AG09319 (cell line): ENCODE measurements at places on chromosomes 2 and 18.
A peak's percentile ranks its signal among the peaks of the same experiment; 100 is the strongest.

GRCh38 chr2:29375843-29376242 is 260.6 kb downstream of the CLIP4 start:
- no peak for DNase-seq

GRCh38 chr2:73116182-73116960 is 3.6 kb upstream of the RAB11FIP5 start:
- DNase-seq, result no peak

DNA sequence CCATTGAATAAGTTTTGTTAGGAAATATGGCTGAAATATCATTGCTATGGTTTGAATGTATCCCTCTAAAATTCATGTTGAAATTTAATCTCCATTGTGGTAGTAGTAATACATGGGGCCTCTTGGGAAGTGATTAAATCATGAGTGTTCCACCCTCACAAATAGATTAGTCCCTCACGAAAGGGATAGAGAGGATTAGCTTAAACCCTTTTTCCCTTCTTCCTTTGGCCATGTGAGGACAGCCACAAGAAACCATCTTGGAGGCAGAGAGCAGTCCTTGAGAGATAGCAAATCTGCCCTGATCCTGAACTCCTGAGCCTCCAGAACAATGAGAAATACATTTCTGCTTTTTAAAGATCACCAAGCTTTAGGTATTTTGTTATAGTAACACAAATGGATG is 274.2 kb downstream of the CDH19 start:
- no peak for DNase-seq

DNA sequence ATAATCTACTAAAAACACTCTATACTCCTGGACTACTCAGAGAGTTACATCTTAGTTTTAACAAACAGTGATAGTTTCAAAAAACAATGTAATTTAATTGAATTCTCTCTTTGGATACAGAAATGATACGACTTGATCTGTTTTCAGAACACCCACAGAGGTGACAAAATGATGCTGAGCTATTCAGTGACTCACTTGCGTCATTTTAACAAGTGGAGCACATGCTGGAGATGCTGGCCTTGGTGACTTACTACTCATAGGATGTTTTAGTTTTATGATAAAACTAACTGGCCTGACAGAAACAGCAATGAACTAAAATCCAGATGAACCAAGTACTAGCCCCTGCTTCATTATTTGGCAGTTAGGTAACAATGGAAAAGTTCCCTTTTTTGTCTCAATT is 101.3 kb upstream of the ITGB6 start:
- DNase-seq, result no peak

GRCh38 chr2:1738646-1739302 is 5.5 kb downstream of the PXDN start:
- DNase-seq, result no peak

- peak; percentile 62 for DNase-seq
Observed at GRCh38 chr2:111659361-111660333, 224.3 kb downstream of the ANAPC1 start.

GRCh38 chr2:1791006-1791605 is 46.8 kb upstream of the PXDN start:
- DNase-seq, result no peak

DNA sequence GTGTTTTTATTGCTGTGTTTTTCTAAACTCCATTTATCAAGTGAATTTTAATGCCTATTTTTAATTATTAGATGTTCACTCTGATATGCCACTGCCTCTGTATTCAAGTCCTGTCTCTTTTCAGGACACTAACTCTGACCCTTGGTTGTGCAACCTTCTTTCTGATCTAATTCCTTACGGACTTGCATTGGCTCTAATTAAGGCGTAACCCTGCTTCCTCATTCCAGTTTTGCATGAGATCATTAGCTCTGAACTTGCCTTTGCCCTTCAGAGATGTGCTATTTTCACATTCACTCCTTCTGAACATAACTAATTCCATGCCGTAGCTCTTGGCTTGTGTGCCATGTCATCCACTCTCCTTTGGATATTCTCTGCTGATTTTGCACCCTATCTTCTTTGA is 162.5 kb upstream of the TMEFF2 start:
- no peak for DNase-seq

GRCh38 chr18:58013241-58014211 is 30.5 kb upstream of the NEDD4L start:
- DNase-seq, result no peak

- peak; percentile 57 for DNase-seq
Observed at GRCh38 chr2:8138923-8139667, 542.8 kb upstream of the ID2 start.

GRCh38 chr2:168889635-168890005 is 610 bp downstream of the SPC25 start:
- no peak for DNase-seq

DNA sequence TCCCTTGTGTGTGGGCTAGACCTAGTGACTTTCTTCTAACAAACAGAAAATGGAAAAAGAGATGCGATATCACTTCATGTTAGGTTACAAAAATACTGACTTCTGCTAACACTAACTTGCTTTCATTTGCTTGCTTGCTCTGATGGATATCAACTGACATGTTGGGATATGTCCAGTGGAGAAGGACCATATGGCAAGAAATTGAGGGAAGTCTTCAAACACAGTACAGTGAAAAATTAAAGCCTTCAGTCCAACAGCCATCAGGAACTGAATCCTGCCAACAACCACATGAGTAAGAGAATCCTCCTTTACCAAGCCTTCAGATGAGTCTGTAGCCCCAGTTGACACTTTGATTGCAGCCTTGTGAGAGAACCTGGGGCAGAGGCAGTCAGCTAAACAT is 143.9 kb downstream of the MAIP1 start:
- no peak for DNase-seq

- DNase-seq, result no peak
Observed at GRCh38 chr2:149451417-149452165, 121.2 kb downstream of the LYPD6 start.

- no peak for DNase-seq
Observed at GRCh38 chr2:54164106-54164505, 48.7 kb downstream of the ACYP2 start.

DNA sequence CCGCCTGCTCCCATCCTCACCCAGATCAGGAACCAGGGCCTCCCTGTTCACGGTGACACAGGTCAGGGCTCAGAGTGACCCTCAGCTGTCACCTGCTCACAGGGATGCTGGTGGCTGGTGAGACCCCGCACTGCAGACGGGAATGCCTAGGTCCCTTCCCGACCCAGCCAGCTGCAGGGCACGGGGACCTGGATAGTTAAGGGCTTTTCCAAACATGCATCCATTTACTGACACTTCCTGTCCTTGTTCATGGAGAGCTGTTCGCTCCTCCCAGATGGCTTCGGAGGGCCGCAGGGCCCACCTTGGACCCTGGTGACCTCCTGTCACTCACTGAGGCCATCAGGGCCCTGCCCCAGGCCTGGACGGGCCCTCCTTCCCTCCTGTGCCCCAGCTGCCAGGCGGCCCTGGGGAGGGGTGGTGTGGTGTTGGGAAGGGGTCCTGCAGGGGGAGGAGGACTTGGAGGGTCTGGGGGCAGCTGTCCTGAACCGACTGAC is 31.7 kb downstream of the GPC1 start:
- no peak for DNase-seq

- peak; percentile 1 for DNase-seq
Observed at GRCh38 chr2:140247451-140248195, 1467.4 kb upstream of the NXPH2 start.

DNA sequence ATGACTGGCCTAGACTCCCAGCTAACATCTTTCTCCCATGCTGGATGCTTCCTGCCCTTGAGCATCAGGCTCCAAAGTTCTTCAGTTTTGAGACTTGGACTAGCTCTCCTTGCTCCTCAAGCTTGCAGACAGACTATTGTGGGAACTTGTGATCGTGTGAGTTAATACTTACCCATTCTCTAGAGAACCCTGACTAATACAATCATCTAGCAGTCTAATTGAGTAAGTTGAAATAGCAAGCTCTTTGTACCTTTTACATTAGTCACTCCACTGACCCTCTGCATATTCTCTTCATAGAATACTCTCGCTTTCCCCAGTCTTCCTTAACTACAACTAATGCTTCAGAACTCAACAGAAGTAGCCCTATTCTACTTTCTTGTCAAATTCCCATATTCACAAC is 434.6 kb upstream of the NXPH2 start:
- DNase-seq, result no peak
